ENCODE measurements at places on chromosomes 1 and 21.

DNA sequence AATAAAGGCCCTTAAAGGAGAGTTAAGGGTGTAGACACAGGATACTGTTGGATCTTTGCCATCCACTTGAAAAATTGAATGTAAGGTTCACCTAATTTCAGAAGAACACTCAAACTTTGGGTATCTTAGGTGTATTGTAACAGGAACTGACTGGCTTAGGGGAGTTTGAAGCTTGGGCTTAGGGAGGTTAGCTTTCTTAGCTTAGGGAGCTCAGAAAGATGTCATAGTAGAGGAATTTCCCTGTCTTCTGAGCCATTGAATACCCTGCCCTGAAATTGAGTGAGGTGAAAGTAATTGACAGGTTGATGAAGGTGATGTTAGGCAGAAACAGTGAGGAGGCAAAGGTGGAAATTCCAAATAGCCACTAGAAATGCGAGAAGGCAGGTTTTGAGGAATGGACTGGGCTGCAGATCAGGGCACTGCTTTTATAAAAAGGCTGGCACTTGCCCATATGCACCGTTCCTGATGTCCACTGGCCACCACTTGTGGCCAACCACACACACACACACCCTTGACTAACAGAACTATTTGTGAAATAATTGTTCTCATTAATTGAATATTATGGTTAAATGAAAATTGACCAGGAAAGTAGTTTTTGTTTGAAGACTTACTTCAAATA lies 16.5 kb downstream of the BACH1 start:
- peak; percentile 58 for DNase-seq

DNA sequence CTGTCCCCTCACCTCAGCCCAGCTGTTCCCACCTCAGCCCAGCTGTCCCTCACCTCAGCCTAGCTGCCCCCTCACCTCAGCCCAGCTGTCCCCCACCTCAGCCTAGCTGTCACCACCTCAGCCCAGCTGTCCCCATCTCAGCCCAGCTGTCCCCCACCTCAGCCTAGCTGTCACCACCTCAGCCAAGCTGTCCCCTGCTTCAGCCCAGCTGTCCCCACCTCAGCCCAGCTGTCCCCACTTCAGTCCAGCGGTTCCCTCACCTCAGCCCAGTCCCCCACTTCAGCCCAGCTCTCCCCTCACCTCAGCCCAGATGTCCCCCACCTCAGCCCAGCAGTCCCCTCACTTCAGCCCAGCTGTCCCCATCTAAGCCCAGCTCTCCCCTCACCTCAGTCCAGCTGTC lies 88.4 kb upstream of the CSF3R start:
- DNase-seq, result no peak

GRCh38 chr21:35682904-35683549 lies 377.3 kb downstream of the SETD4 start:
- DNase-seq, result no peak

DNA sequence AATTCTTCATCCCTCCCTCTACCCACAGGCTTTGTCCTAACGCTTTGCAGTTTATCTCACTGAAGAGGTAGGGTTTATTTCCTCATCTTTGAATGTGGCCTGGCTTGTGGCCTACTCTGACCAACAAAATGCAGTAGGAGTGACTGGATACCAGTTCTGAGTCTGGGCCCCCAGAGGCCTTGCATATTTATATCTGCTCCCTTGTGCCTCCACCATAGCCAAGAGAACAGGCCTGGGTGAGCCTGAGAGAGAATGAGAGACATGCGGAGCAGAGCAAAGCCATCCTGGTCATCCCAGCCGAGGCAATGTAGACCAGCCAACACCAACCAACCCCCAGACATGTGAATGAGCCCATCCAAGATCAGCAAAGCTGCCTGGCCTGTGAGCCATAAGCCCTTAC lies 30.3 kb downstream of the SMIM12 start:
- no peak for DNase-seq

DNA sequence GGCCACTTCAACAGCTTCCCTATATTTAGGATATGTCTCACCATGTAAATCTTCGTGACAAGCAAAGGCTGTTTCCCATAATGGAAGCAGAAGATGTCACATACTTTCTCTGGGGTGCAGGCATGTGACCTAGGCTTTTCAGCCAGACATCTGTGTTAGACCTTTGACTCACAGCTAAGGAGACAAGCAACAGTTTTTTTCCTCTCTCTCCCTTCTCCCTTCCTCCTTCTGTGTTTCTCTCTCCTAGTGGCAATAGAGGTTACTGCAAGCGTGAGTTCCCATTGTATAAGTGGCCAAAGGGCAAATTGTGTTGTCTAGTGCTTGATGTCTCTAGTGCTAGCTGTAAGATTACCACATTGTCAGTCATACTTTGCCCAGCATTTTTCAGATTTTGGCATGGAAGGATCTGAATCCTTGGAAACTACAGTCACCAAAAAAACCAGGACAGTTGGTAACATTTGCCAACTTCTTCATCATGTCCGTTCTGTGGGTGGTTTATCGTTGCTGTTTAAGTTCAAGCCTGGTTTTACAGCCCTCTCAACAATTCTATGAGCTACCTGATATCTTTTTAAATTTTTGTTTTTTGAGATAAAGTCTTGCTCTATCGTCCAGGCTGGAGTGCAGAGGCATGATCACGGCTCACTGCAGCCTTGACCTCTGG lies 44.4 kb upstream of the RABGAP1L start:
- peak; percentile 56 for DNase-seq

- no peak for DNase-seq
Measured at GRCh38 chr1:111454859-111455641, 5.8 kb downstream of the ATP5PB start.

DNA sequence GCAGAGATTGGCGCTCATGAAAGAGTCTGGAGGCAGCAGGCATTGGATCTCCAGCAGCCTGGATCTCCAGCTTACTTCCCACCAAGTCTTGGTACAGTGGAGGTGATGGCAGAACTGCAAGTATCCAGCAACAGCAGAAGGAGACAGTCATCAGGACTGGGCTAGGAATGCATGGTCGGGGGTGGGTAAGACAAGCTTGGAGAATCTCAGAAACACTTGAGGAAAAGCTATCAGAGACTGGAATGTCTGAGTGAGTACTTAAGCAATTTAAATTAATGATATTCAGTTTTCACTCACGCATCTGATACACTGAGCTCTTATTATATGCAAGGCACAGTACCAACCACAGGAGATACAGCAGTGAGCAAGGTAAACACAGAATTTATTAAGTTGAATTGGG lies 9.8 kb downstream of the TMEM35B start:
- DNase-seq, result no peak

- no peak for DNase-seq
Measured at GRCh38 chr1:1283821-1284220, 3.6 kb downstream of the SCNN1D start.

DNA sequence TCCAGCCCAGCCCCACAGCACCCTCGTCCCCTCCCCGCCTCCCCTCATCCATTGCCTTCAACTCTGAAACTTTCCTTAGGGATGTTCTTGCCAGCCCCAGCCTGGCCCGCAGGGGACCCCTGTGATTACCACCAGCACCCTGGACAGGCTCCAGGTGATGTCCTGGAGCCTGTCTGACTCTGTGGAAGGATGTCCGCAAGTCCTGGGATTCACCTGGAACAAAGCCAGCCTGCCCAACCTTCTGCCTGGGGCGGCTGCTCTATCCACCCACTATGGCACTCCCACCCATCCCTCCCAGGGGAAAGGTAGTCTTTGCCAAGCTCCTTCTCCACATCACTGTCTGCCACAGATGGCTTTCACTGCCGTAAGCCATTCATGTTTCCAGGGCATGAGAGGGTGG lies 24.4 kb upstream of the PTPRF start:
- DNase-seq, result no peak

DNA sequence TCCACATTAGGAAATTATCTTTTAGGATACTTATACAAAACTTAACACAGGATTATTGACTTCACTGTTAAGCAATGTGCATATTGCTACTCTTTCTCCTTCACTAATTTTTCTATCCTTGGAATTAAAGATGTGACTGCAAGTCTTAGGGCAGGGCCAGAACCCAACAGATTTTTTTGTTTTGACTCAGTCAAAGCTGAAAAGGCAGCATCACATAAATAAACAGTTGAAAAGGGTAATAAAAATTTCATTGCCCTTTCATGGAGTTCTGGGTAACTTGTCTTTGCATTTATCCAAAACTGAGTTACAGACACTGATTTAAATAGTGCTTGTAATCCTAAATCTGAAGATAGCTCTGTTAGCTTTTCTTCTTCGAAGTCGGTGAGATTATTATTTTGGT lies 1.9 kb upstream of the TMEM35B start:
- DNase-seq, result no peak

- no peak for DNase-seq
Measured at GRCh38 chr1:5769146-5769545, 223.1 kb downstream of the NPHP4 start.

- no peak for DNase-seq
Measured at GRCh38 chr1:71561729-71562128, 480.9 kb upstream of the ZRANB2 start.

DNA sequence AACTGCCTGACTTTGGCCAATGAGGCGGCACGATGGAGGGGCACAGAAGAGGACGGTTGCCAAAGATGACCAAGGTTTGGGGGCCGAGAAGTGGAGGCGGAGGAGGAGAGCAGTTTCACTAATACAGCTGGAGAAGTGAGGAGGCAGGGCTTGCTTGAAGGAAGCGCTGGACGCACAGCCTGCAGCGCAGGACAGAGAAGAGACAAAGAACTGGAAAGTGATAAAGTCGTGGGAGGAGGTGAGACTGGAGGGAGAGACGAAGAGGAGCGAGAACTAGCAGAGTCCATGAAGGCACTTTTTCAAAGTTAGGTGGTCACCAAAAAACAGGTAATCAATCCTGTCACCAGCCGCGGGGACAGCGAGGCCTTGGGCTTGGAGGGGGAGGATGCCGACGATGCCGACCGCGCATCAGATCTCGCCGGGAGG lies 771 bp downstream of the PACC1 start:
- no peak for DNase-seq

GRCh38 chr1:220768126-220768601 lies 18.5 kb upstream of the MTARC1 start:
- no peak for DNase-seq

DNA sequence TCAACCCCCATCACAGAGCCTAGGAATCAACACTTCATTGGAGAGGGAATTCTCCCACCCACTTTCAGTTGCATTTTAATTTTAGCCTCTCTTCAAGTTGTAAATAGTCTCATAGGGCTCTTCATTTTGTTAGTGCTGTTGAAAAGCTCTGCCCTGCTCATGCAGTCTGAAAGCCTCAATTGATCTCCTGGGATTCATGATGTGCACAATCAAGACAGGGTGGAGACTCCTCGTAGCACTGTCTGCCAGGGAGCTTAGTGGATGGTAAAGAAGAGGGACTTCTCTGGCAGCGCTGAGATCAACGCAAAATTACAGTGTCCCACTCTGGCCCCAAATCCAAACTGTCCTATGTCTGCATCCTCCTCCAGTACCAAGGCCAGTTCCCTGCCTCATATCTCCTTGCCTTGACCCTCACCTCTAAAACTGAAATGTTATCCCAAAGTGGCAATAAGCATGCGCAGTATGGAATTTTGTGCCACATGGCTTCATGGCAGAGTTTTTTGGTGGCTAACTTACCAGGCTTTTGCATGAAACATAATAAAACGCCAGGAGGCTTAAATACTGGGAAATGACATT lies 282.2 kb downstream of the CACNA1E start:
- DNase-seq, result no peak

- DNase-seq, result peak; percentile 31
Measured at GRCh38 chr1:38046884-38047602, 450 bp upstream of the POU3F1 start.

GRCh38 chr1:228150461-228151179 lies 890 bp downstream of the GJC2 start:
- no peak for DNase-seq

- DNase-seq, result no peak
Measured at GRCh38 chr21:34523019-34523555, 11.1 kb upstream of the KCNE1 start.

- DNase-seq, result no peak
Measured at GRCh38 chr1:76190749-76191424, 116.3 kb downstream of the ST6GALNAC3 start.

GRCh38 chr1:151199873-151200581 lies 1.7 kb downstream of the PIP5K1A start:
- DNase-seq, result no peak

GRCh38 chr1:26692211-26692792 lies 3.5 kb upstream of the ARID1A start:
- DNase-seq, result peak; percentile 82

DNA sequence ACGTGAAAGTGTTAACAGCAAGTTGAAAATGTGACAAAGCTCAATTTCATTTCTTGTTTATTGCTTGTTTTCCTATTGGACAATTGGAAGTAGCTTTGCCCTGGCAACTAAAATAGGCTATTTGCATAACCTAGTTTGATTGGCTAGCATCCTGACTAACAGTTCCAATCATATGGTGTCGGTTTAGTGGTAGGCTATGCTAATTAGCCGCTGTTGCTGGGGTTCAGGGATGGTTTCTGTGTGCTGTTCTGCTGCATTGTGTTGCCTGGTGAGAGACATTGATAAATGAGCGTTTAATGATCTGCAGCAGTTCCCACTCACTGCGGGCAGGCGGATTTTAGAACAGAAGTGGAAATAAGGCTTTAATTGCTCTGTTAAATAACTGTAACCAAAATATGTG lies 68.5 kb downstream of the DYRK1A start:
- peak; percentile 88 for DNase-seq

GRCh38 chr1:36991551-36991950 lies 42.8 kb downstream of the GRIK3 start:
- DNase-seq, result no peak

- DNase-seq, result no peak
Measured at GRCh38 chr1:176440176-176440575, 22.8 kb upstream of the PAPPA2 start.

- no peak for DNase-seq
Measured at GRCh38 chr1:87814573-87814972, 485.9 kb downstream of the LMO4 start.

DNA sequence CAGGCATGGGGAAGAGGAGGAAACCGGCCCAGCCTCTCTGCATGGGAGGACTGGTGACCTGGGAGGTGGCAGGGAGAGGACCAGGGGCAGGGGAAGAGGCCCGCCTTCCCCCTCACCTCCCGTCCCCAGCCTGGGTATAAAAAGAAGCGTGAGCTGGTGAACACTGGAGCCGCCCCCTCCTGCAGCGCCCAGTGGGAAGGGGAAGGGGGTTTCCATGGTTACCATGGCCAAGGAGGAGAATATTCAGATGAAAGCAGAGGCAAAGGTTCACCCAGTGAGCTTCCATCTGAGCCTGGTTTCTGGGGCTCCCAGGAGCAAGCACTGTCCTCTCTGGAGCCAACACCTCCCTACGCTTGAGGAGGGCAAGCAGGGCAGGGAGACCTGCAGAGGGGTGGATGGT lies 54.9 kb downstream of the ACOT7 start:
- no peak for DNase-seq

DNA sequence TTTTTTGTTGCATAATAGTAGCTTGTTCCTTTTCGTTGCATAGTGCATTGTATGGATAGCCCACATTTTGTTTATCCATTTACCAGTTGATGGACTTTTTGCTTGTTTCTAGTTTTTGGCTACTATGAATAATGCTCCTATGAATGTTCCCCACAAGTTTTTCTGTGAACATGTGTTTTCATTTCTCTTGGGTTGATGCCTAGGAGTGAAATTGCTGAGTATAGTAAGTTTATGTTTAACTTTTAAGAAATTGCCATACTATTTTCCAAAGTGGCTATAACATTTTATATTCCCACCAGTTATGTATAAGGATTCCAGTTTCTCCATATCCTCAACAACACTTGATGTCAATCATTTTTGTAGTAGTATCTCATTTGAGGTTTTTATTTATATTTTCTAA lies 84.8 kb upstream of the CACYBP start:
- no peak for DNase-seq

All from hematopoietic multipotent progenitor cell treated with erythropoietin and hydrocortisone succinate and interleukin-3 and kit ligand, for 17 days (in vitro differentiated cells).